ENCODE measurements at places on chromosomes 16 and 17. TPM values are rescaled to one million over a fixed set of nuclear protein-coding genes. Genes with fewer than 3 reads are reported as not detected.

DNA sequence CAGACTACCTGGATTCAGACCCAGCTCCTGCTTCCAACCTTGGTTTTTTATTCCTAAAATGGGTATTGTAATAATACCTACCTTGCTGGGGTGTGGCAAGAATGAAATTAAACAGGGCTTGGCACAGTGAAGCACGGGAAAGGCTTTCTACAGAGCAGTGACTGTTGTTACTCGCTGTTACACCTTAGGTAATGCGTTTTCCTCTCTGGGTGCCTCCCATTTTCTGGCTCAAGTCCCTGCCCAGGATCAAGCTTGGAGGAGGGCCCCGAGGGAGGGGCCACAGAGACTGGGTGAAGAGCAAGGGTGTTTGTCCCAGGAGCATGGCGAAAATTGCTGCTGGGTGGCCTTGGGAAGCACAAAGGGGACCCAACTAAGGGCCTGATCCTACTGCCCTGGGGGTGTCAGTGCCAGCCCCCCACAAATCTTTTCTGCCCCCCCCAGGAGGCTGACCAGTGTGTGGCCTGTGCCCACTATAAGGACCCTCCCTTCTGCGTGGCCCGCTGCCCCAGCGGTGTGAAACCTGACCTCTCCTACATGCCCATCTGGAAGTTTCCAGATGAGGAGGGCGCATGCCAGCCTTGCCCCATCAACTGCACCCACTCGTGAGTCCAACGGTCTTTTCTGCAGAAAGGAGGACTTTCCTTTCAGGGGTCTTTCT lies 13.3 kb downstream of the MIEN1 start:
- no peak for DNase-seq

DNA sequence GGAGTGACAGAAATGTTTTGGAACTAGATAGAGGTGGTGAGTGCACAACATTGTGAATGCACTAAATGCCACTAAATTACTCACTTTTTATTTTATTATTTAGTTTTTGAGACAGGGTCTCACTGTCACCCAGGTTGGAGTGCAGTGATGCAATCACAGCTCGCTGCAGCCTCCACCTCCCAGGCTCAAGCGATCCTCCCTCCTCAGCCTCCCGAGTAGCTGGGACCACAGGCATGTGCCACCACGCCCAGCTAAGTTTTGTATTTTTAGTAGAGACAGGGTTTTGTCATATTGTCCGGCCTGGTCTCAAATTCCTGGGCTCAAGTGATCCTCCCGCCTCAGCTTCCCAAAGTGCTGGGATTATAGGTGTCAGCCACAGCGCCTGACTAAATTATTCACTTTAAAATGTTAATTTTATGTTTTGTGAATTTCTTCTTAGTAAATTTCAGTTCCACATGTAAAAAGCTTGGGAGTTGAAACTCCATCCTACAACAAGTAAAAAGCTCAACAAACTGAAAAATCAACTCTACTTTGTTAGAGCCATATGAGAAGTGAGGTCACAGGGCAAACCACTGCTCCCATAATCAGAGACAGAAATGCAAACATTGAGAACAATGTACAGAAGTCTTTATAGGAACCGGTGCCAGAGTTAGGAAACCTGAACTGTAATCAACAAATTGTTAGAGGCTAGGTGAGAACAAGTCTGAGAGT lies 13.8 kb upstream of the SLC5A10 start:
- DNase-seq, result no peak

DNA sequence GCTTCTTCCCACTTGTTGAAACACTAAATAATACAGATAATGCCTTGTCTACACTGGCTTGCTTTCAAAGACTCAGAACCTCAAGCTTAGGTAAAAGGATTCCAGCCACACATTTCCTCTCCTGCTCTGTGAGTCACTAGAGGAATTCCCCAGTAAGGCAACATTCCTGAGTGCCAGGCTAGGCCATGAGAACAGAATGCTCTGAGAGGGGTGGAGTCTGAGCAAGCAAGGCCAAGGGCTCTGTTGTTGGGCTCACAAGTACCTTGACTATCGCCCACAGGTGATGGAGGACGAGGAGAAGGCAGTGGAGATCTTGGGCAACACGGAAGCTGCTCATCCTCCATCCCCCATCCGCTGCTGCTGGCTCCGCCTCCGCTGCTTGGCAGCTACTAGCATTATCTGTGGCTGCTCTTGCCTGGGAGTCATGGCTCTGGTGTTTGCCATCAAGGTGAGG lies 6.7 kb upstream of the PHKG2 start:
- DNase-seq, result no peak

SPIRE2 gene
- 2.7 TPM for polyA plus RNA-seq

All from muscle of leg (tissue), 16 donors.